Fibroblast of gingiva (primary cell): ENCODE measurements at places on chromosomes 6 and 20.

DNA sequence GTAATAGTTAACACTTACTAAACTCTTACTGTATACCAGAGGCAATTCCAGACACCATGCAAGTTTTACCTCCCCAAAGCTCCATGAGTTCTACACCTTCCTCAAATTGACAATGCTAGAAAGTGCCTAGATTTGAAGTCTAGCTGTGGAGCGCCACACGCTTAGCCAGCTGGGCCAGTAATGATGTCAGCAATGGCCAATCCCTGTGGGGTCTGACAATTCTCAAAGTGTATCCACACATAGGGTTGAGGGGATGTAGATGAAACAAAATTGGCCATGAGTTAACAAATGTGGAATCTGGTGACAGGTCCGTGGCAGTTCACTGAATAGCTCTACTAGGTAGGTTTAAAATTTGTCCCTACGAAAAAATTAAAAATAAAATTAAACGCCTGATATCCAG is 1.3 kb downstream of the ZNF343 start:
- no peak for DNase-seq

DNA sequence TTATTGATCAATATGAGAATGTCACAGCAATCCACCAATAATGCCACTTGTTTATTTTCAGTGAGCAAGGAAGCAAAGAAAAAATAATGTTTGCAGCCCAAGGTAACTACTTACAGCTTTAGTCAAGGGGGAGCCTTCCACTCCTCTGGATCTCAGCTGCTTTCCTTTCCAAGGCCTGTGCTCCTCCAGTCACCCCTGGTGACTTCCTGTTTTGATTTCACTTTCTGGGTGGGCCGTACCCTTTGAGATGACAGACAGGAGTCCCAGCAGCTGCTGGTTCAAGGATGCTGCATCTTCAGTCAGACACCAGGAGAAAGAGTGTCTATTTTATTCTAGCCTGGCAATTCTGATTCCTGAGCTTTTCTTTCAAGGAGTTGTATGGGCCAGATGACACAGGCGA is 5.6 kb upstream of the VNN2 start:
- DNase-seq: no peak

GRCh38 chr6:104187616-104188015 is 672.1 kb downstream of the HACE1 start:
- DNase-seq: no peak

DNA sequence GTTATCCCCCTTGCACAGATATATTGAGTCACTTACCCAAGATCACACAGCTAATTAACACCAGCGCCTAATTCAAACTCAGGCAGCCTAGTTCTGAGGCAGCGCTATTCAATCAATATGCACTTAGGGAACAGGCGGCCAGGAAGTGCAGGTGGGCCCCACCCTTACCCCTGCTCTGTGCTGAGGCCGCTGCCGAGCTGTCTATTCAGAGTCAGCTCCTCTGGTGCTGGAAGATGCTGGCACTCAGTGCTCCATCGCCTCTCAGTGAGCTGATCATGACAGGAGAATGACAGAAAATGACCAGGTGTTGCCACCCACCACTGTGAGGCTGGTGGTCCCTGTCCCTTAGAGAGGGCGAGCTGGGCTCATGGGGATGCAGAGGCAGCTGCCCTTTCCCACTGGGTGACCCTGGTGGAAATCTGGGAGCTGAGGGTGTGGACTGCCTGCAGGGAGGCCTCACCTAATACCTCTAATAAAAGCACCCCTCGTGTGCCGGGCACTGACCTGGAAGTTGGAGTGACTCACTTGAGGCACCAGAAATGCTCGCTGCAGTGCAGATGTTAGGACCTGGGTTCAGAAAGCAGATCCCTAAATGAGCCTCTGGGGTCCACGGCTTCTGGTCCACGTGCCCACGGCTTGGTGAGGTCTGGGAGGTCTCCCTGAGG is 42.5 kb upstream of the CD93 start:
- DNase-seq: no peak

DNA sequence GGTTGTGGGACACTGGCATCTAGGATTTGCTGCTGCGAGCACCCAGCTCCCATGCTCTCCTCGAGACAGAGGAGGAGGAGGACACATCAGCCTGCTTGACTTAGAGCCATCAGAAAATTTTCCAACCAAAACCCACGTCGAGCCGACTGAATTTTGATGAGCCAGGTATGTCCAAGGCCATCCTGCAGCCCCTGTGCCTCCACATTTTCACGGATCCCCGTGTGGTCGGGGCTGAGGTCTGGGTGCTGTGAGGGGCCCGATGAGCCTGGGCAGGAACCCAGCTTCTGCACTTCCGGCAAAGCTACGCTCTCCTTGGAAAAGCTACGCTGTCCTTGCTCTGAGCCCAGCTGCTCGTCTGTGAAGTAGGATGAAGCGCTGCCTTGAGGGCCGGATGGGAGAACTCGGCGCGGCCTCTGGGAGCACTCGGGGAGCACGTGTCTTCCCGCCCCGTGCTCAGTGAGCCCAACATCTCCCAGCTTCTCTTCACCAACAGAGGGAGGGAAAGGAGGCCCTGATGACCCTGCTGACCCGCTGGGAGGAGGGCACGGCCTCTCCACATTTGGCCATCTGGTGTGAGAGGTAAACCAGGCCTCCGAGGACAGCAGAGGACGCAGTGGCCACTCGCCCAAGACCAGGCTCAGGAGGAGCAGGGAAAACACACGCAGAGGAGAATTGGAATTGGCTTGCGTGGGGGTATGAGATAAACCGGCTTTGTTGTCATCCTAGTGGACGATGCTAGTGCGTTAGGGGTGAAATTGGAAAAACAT is 33.9 kb downstream of the PSMG4 start:
- no peak for DNase-seq

- DNase-seq: no peak
Observed at GRCh38 chr6:44671333-44671732, 283.8 kb downstream of the CDC5L start.

DNA sequence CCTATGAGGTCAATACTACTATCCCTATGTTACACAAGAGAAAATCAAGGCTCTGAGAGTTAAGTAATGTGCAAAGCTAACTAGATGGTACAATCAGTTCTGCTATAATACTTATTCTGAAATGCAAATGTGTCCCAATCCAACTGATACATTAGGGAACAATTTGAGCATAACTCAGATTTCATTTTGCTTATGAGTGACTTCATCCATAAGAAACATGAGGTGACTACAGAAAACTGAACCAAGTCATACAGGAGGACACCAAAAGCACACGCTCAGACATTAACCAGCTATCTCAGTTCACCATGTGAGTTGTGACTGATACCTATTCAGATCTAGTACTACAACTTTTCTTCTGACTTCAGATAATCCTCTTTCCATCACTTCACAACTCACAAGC is 179.9 kb upstream of the RUNX2 start:
- peak; percentile 80 for DNase-seq

DNA sequence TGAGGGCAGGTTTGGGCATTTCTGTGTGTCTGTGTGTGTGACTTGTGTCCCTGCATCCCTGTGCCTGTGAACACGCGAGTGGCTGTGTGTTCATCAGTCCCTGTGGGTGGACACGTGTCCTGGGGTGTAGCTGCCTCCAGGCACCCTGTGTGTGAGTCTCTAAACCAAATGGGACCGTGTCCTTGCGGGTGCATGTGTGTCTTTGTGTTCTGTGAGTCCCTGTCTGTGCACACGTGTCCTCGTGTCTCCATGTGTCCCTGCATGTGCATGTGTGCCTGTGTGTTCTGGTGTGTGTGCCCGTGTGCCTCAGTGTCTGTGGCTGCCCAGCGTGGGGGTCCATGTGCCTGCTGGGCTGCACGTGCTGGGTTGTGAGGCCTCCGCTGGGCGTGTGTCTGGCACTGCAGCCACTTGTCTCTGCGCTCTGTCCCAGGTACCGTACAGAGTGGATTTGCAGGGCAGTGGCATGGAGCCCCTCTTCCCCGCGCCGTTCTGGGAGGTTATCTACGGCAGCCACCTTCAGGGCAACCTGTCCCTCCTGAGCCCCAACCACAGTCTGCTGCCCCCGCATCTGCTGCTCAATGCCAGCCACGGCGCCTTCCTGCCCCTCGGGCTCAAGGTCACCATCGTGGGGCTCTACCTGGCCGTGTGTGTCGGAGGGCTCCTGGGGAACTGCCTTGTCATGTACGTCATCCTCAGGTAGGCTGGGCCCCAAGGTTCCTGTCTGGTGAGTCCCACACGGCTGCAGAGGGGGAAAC is 8.2 kb upstream of the LKAAEAR1 start:
- DNase-seq: no peak

GRCh38 chr6:24779416-24780016 is 4.8 kb downstream of the GMNN start:
- no peak for DNase-seq

GRCh38 chr6:21371676-21372171 is 221.8 kb upstream of the SOX4 start:
- peak; percentile 7 for DNase-seq

GRCh38 chr6:105695461-105695860 is 292.6 kb upstream of the PREP start:
- no peak for DNase-seq

GRCh38 chr6:26502165-26502564 is 2.1 kb downstream of the BTN1A1 start:
- no peak for DNase-seq

DNA sequence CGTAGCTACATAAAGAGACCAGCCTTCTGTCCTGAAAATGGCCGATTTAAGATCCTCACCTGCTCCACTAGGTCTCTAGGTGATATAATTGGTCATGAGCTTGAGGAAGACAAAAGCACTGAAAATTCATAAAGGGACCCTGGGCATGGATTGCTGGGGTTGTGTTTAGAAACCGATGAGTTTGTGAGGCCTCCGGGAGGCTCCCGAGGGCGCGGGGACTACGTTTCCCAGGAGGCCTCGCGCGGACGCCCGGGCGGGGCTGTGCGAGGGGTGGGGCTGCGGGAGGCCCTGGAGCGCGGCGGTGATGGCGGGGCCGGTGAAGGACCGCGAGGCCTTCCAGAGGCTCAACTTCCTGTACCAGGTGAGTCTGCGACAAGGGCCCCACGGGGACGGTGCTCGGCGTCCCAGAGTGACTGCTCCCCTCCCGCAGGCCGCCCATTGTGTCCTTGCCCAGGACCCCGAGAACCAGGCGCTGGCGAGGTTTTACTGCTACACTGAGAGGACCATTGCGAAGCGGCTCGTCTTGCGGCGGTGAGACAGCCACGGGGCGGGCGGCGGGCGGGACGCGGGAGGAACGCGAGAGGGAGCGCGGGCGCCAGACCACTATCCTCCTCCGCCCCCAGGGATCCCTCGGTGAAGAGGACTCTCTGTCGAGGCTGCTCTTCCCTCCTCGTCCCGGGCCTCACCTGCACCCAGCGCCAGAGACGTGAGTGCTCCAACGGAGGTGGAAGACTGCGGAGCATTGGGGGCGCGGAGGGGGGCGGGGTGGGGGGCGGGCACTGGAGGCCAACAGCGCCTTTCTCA is at the start of gene RPP21:
RPP21 (plus strand) TSS at position 289 of the 804 bp plus-strand sequence; CDS start at position 305, 16 bp downstream.
- peak; percentile 74 for DNase-seq

DNA sequence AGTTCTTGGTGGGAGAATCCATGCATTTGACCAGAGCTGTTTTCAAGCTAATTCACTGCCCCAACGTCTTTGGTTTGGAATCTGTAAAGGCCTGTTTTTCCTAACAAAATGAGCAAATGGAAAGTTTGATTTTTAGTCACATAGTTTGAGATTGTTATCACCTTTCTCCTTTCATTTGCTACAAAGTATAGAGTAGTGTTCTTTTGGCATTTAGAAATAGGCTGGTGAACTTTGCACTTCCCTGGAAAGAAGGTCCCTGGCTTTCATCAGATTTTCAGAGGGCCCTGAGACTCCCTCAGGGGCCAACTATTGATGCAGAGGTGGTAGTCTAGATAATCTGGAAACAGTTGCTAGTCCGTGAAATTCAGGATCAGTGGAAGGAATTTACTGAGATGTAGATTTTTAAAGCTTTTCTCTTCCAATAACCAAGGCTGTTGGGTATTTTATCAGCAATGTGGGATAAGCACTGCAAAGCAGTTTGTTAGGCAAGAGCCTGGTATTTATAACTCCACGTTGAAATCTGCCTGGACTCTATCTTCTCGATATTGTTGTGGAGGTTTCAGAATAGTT is 1.7 kb downstream of the ARFGEF2 start:
- DNase-seq: no peak

- no peak for DNase-seq
Observed at GRCh38 chr6:42078386-42078785, 28.1 kb downstream of the TAF8 start.

DNA sequence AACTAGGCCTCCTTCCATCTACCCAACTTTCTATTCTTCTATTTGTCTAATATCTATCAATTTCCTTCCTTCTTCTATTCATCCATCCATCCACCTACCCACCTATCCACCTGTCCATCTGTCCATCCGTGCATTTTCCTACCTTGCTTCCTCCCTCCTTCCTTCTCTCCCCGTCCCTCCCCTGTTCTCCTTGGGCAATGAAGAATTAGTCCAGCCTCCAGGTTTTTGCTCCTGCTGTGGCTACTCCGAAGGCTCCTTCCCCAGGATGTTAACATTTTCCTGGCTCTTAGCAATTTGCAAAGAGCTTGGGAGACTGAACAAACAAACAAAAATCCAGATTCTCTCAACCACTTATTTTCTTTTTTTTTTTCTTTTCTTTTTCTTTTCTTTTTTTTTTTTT is 81.6 kb downstream of the KCNB1 start:
- peak; percentile 81 for DNase-seq
